ENCODE measurements at places on chromosomes 4 and X. TPM values are rescaled to one million over a fixed set of nuclear protein-coding genes. Genes with fewer than 3 reads are reported as not detected.

PAGE4 gene
- total RNA-seq: not detected

LUZP4 gene
- total RNA-seq: not detected

ARHGEF38 gene
- total RNA-seq: not detected

PCDH11X gene
- 69.4 TPM for total RNA-seq

UVSSA gene
- total RNA-seq: 9.5 TPM

WNK3 gene
- 62.3 TPM for total RNA-seq

TMEM154 gene
- 0.69 TPM for total RNA-seq

USP17L20 gene
- total RNA-seq: not detected

Measured in diencephalon (tissue), 1 donor.